Substantia nigra (tissue), 51 donors: ENCODE measurements at places on chromosomes 7 and 10.

- no peak for DNase-seq
Measured at GRCh38 chr7:48085433-48085791, 3.7 kb upstream of the UPP1 start.

- DNase-seq: no peak
Measured at GRCh38 chr10:15843695-15844094, 16.6 kb downstream of the MINDY3 start.

DNA sequence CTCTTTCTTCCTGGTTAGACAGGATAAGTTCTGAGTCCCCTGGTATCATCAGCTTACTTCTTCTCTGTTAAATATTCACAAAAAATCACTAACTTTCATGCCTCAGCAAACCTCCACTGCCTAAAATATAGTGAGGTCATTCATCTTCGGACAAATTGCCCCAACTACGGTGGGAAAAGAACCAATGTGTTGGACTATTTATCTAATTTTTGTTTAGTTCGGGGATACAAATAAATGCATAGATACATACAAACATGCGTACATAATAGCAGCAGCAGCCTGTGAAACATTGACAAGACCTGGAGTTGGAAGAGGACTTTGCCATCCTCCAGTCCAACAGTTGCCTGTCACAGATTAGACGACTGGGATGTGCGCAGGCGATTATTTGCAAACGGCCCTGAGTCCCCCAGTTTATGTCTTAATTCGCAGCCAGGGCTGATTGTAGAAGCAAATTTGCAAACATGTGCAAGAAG, 51.5 kb downstream of the EGFR start:
- DNase-seq: no peak

- no peak for DNase-seq
Measured at GRCh38 chr10:62746951-62747729, 57.4 kb upstream of the ADO start.

- no peak for DNase-seq
Measured at GRCh38 chr10:97154162-97154561, 31.6 kb downstream of the SLIT1 start.

DNA sequence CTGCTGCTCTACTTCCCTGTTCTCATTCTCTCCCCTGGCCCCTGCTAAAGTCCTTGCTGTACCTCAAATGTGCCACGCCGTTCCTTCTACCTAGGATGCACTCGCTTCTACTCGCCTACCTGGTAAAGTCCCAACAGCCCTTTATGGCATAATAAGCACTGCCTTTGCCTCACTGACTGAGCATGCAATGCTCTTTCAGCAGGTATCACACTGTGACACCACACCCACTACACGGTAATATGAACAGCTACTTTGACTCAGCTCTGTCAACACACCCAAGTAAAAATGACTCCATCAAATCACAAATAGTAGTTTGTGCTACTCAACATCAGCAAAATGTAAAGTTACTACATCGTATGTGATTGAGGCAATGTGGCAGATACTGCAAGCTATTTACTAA, 37.6 kb downstream of the FAM204A start:
- DNase-seq: no peak

GRCh38 chr10:81943583-81943982, 68.6 kb downstream of the NRG3 start:
- DNase-seq: no peak

- no peak for DNase-seq
Measured at GRCh38 chr10:102712843-102713538, 1.2 kb downstream of the ARL3 start.

DNA sequence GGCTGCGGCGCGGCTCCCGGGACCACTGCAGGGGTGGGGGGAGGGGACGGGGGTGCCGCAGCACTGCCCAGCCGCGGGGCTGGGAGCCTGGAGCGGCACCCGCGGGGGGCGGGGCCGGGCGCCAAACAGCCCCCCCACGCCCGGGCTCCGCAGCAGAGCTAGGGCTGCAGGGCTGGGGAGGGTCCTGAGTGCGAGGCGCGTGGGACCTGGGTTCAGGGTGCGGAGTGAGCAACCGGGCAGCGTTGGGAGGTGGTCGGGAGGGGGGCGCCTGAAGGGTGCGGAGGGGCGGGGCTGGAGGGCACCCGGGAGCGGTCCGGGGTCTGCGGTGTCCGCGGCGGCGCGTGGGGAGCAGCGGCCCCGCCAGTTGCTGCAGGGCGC, 528 bp downstream of the CAMK2G start:
- no peak for DNase-seq

GRCh38 chr10:57338823-57339558, 928.7 kb downstream of the IPMK start:
- DNase-seq: no peak

GRCh38 chr10:65620404-65621048, 1305.3 kb upstream of the LRRTM3 start:
- no peak for DNase-seq

DNA sequence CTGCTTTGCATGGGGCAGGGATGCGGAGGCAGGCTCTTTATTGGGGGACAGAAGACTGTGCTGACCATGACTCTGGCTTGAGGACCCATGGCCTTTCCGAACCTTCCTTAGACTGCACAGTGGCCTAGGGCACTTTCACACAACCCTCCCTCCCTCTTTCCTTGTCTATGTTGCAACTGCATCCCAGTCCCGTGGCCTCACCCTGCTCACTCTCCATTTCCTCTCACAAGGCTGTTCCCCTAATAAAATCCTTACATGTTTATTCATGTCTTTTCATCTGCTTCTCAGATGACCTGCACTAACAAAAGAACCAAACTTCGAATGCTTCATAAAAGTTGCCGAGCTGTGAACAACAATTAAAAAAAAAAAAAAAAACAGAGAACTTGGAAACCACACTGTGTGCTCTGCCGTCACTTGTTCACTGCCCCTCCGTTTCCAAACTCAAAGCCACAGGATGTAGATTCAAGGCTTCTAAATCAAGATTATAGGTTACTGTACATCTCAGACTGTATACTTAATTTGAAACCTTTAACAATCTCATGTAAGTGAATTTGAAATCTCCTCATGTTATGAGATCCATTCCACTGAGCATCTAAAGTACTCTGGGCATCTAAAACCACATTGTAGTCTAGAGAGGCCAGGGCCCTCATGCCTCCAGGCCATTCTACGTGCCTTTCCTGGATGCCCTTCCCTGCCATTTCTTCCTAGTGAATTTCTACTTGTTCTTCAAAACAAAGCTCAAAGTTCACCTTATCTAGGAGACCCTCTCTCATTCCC, 265.9 kb downstream of the SNX13 start:
- no peak for DNase-seq

GRCh38 chr7:87575521-87575920, 25.2 kb downstream of the ABCB1 start:
- DNase-seq: no peak

GRCh38 chr10:132421847-132422751, 25.1 kb downstream of the PWWP2B start:
- no peak for DNase-seq

DNA sequence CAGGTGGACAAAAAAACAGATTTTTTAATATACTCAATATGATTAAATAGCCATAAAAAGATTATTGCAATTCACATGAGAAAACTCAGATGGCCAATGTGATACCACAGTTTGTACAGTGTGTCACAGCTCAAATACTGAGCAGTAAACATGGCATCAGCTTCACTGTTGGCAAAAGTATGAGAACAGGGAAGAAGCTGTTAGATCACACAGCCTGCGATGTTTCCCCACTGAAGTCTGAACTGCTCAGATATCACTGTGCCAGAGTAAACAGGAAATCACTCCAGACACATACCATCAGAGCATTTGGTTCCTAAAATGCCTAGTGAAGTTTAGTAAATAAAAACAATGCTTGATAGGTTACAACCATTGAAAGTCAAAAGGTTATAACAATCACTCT, 347.8 kb downstream of the ETV1 start:
- no peak for DNase-seq

DNA sequence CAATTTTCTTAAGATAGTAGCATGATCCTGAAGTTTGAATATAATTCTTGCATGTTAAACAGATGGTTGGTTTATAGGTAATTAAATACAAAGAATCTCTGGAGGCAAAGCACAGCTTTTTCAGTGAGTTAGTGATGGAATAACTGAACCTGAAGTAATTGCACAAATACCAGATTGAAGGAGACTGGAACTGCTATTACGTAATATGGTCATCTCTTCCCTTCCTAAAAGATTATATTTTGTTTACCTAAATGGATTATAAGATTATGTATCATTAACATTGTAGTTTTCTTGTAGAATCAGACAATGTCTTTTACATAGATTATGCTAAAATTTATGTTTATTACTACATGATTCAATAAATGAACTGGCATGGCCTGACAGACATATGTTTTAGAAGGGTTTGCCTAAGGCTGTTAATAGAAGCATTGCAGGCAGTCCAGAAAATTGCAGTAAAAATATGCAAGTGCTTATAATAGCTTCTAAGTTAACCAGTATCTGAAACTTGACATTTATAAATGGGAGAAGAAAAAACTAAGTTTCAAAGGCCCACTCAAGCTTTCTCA, 35.8 kb upstream of the GPR37 start:
- no peak for DNase-seq

DNA sequence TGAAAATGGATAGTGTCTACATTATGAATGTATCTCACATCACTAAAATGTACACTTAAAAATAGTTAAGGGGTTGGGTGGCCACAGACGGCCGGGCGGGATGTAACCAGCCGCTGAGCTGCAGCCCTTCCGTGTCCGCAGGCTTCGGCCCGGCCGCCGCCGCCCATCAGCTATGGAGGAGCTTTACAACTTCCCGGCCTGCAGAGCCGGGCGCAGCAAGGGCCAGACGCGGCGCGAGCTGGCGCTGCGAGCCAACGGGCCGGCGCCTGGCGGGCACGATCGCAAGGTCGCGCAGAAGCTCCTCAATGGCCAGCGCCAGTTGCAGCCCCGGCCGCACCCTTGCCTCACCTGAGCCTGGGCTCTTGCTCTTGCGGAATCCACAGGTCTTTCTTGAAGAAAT, 69.1 kb downstream of the KMT2C start:
- DNase-seq: no peak

DNA sequence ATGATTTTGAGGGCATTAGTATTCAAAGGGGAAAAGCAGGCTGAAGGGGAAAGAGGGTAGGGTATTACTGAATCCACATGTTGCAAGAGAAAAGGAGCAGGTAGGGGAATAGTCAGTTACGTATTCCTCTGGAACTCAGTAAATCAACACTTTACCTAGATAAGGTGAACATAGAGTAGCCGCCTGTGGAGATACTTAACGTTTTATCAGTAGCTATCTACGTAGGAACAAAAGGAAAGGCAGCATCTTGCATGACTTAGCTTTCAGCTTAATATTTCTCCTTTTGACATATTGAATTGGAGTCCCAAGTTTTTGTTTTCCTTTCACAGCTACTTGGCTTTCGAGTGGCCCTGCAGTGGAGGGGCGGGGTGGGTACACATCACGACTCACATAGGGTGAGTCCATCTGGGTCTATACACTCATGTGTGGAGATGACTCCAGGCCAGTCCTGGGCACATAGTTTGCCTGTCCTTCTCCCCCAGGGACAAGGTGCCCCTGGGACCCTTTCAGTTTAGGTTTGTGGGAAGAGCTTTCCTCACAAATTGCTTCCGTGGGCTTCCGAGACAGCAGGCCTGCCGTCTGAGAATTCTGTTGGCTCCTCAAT, 48.1 kb downstream of the CCNY start:
- DNase-seq: no peak

- no peak for DNase-seq
Measured at GRCh38 chr10:130140425-130140824, 4.2 kb downstream of the GLRX3 start.

DNA sequence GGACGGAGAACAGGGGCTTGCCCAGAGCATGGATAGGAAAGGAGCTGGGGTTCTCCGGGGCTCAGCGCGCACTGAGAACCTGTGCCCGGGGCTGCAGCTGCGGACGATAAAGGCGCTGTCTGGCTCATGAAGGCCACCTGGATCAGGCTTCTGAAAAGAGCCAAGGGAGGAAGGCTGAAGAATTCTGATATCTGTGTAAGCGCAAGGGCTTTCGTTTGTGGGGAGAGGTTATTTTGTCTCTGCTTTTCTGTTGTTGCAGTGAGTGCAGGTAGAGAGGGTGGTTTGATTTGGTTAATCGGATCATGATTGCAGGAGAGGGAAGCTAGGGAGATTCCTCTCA, 250.5 kb downstream of the NSUN6 start:
- DNase-seq: no peak

DNA sequence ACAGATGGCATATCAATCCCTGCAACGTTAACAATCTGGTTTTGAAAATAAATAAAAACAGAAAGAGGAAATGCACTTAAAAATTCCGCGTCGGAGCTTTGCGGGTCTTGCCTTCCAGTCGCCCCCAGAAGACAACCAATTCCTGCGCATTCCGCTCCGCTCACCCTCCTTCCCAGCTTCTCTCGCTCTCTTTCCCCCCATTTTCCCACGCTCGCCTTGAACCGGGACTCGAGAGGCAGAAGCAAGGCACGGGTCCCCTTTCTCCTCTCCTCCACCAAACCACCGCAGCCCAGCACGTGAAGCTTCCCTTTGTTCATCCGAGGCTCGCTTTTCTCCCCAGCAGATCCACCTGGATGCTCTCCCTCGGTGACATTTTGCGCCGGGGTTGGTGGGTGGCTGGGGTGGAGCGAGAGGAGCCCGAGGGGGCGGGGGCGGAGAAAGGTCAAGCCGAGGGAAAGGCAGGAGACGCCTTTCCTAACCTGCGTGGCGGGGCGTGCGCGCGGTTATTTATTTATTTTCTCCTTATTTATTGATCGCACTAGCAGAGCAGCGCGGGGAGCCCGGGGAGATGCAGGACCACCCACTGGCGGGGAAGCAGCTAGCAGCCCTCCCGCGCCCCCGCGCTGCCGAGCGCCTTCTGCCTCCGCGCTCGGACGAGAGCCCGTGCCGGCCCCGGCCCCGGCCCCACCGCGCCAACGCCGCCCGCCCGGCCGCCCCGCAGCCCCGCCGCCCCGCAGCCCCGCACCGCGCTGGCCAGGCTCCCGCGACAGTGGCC, at the start of gene KCND2:
Gene KCND2 (plus strand): TSS at position 475 of the 775 bp plus-strand sequence.
- peak; percentile 20 for DNase-seq

DNA sequence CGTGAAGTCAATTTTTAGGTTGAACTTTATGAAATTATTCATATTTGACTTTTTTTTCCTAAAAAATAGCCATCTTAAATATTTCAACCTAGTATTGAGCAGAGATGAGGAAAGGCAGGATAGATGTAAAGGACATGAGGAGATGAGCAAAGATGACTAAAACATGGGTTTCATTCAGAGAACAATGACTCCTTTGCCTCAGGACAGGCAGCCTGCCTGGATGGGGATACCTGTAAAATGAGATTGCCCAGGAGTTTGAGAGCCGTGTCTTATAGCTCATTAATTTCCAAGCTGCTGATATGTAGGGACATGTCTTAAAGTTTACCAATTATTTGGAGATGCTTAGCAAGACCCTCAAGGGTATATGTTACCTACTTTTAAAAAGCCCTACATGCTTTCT, 243.8 kb upstream of the MDFIC start:
- DNase-seq: no peak
